Left ventricle myocardium superior (tissue), 1 donor: ENCODE measurements at places on chromosomes 5 and 9. TPM values are rescaled to one million over a fixed set of nuclear protein-coding genes. Genes with fewer than 3 reads are reported as not detected.

EIF4EBP3 gene
- total RNA-seq, result 18.2 TPM

CARD6 gene
- 6.4 TPM for total RNA-seq

TMEM267 gene
- total RNA-seq, result 4.9 TPM

SLC9A3 gene
- 1.3 TPM for total RNA-seq

GFI1B gene
- 0.25 TPM for total RNA-seq

NREP gene
- 38.6 TPM for total RNA-seq

DNA sequence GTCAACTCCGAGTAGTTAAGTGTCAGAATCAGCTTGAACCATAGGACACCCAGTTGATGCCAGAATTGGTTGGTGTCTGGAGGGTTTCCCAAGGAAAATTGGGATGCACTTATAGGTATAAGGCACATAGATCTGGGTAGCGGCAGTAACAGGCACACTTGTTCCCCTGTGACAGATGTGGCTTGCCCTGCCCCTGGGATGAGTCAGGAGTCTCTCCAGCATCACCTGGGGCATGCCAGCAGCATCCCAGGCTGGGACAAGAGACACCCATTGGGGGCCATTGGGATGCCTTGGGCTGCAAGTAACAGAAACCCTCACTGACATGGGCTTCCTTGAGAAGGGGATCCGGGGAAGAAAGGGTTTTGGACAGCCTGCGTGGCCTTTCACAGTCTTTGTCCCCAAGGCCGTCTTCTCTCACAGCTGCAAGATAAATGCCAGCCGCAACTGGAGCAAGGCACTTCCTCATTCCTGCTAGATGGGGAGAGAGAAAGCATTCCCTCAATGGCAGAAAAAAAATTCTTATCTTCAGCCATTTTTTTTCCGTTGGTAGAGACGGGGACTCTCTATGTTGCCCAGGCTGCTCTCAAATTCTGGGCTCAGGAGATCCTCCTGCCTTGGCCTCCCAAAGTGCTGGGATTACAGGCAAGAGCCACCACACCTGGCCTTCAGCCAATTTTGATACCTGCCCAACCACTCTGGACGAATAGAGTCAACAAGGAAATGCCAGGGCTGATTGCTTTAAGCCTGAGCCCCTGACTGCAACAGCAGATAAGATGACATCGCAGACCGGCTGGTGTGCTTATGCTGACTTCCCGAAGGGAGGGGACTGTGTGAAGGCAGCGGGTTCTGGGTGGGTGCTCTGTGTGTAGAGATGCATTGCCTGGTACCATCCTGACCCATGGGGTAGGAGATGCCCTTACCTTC lies 13.3 kb upstream of the RNF130 start:
- DNase-seq, result no peak

GRCh38 chr9:132744881-132745755 lies 74.9 kb downstream of the GTF3C4 start:
- no peak for DNase-seq

- no peak for DNase-seq
Measured at GRCh38 chr9:92860867-92861266, 17.0 kb downstream of the ZNF484 start.

GRCh38 chr5:78204241-78204640 lies 90.3 kb downstream of the AP3B1 start:
- no peak for DNase-seq

DNA sequence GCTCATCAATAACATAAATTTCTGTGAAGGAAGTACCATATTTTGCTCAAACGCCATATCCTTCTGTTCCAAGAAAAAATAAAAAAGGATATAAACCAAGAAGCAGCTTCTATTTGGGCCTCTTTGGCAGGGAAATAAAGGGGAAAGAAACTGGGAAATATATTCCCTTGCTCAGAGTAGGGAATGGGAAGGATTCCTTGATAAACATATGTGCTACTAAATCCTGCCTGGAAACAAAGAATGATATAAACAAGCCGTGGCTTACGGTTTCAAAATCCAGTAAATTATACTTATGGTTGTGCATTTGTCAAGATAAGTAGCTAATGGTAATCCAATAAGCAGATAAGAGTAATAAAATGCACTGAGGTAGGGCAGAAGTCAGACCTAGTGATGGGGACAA lies 481.6 kb downstream of the NTRK2 start:
- DNase-seq, result no peak

- peak; percentile 60 for DNase-seq
Measured at GRCh38 chr5:179763215-179763945, 30.4 kb upstream of the LTC4S start.

DNA sequence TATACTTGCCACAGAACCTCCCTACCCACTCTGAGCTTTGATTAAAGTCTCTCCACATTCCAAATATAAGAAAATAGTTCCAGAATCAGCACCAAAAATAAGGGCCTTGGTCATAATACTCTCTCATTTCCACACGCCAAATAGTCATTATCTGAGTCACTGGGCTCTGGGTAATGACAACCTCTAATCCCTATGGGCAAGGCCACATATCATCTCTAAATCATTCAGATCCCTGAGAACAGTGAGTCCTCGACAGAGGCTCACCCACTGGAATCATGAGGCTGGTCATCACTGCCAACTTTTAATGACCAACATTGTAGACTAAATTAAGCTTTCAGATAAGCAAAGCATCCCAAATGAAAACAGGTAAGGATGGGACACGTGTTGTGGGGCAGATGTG lies 28.1 kb downstream of the FAM114A2 start:
- no peak for DNase-seq

DNA sequence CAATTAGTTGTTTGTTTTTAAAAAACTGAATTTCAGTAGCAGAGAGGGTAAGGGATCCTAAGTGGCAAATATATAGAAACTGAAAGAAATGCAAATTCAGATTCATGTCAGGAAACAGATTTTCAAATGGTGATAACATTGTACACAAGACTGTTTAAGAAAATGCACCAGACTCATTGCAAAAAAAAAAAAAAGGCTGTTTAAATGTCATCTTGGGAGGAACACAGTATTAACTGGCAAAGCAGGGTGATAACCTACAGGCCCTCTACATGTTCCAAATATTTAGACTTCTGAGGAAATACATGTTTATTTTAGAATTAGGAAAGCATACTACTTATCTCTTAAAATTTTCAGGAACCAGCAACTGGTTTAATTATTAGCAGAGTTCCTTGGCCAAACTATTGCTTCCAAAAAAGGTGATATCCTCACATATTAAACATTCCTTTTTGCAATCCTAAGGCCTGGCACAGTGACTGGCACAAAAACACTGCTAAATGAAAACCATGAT lies 114.5 kb downstream of the TSSK1B start:
- DNase-seq, result no peak

GRCh38 chr5:132446621-132447020 lies 44.0 kb downstream of the IRF1 start:
- peak; percentile 86 for DNase-seq
